Brain (organoid and tissue), 16 donors: ENCODE measurements at places on chromosomes 4 and X.

- DNase-seq: no peak
These were observed 68.8 kb downstream of the PCDH18 start for GRCh38 chr4:137463377-137464003.

- DNase-seq: no peak
These were observed 251.2 kb downstream of the CFAP299 start for GRCh38 chr4:80586716-80587115.

DNA sequence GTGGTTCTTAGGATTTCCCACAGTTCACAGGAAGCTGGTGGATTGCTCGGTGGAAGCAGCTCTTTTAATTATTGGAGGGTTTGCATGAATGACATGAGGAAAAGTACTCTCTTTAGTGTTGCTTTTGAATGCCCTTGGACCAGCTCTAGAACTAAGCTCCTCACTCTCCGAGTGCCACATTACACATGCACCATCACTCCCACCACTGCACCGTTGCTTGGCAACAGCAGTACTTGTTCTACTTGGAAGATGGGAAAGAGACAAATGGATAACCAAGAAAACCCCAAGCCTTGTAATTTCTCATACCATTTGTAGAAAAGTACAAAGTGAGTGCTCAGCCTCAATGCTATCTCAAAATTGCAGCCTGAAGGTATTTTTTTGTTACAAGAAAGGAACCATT is 620.2 kb upstream of the BOD1L1 start:
- peak; percentile 91 for DNase-seq

- no peak for DNase-seq
These were observed 5.1 kb upstream of the CENPC start for GRCh38 chr4:67550451-67550850.

GRCh38 chr4:121706595-121707021 is 9.8 kb upstream of the ANXA5 start:
- DNase-seq: no peak

DNA sequence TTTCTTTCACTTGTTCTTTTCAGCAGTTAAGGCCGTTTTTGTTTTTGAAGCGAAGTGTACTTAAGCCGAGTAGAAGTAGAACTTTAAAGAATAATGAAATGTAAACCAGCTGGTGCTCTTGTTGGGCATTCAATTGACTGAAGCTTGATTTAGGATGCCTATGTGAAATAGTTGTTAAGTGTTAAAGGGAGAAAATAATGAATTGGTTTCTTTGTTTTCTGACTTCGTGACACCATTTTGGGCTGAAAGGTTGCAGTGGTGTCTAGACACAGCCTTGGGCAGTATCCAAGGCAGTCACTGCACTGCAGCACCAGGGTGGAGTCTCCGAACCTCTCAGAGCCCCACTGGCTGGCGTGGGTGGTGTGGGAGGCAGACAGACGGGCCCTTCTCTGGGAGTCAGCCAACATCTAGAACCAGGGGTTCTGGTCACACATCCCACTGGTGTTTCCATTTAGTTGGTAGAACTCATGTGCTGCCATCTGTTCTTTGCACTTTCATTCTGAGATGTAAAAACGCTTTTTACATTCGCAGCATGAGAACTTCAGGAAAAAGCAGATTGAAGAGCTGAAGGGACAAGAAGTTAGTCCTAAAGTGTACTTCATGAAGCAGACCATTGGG is 3.5 kb downstream of the UCHL1 start:
- peak; percentile 51 for DNase-seq

DNA sequence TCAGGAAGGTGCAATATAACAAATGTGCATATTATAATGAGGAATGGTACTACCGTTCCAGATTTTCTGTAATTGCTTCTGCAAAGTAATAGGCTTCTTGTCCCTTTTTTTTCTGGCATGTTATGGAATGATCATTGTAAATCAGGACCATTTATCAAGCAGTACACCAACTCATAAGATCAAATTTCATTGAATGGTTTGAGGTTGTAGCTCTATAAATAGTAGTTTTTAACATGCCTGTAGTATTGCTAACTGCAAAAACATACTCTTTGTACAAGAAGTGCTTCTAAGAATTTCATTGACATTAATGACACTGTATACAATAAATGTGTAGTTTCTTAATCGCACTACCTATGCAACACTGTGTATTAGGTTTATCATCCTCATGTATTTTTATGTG is 12.6 kb downstream of the IBSP start:
- DNase-seq: no peak

GRCh38 chrX:5163663-5164062 is 1065.0 kb downstream of the NLGN4X start:
- no peak for DNase-seq

- no peak for DNase-seq
These were observed 36.2 kb upstream of the ATP6AP2 start for GRCh38 chrX:40544343-40545266.

GRCh38 chrX:43269201-43269600 is 386.9 kb upstream of the MAOA start:
- no peak for DNase-seq

GRCh38 chrX:129925305-129926092 is 19.5 kb downstream of the UTP14A start:
- peak; percentile 90 for DNase-seq

- no peak for DNase-seq
These were observed 73.2 kb downstream of the HAUS3 start for GRCh38 chr4:2168469-2169319.

DNA sequence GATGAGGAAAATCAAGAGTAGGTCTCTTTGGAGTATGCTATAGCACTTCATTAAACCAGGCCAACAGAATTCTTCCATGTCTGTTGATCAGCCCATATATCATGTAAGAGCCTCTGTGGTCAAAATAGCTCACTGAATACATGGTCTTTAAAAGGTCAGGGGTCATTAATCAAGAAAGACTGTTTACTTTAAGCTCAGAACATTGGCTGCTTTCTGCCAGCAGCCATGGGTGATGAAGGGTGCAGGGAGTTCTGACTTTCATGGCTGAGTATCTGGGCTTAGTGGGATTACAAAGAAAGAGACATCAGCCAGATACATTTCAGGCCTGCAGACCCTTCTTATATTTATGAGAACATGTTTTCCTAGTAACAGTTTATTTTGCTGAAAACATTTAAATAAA is 7.1 kb upstream of the C4orf54 start:
- no peak for DNase-seq

GRCh38 chr4:146004730-146005129 is 66.1 kb upstream of the ZNF827 start:
- DNase-seq: no peak

DNA sequence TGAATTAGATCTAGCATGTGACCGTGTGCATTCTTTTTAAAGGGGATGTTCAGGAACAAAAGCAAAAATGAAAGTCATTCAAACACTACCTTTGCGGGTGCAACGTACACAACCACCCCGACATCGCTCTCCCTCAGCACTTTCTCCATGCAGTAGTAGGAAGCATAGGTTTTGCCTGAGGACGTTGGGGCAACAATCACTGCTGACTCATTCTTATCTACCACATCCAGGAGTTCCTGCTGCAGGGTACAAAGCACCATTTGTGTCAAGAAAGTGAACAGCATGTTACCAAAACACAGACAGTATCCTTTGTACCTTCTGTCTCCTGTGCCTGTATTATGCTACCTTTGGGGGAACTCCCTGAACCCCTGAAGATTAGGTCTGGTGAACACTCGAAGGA is 58.6 kb downstream of the DDX60L start:
- no peak for DNase-seq

GRCh38 chr4:95102162-95102790 is 344.5 kb downstream of the BMPR1B start:
- peak; percentile 90 for DNase-seq

DNA sequence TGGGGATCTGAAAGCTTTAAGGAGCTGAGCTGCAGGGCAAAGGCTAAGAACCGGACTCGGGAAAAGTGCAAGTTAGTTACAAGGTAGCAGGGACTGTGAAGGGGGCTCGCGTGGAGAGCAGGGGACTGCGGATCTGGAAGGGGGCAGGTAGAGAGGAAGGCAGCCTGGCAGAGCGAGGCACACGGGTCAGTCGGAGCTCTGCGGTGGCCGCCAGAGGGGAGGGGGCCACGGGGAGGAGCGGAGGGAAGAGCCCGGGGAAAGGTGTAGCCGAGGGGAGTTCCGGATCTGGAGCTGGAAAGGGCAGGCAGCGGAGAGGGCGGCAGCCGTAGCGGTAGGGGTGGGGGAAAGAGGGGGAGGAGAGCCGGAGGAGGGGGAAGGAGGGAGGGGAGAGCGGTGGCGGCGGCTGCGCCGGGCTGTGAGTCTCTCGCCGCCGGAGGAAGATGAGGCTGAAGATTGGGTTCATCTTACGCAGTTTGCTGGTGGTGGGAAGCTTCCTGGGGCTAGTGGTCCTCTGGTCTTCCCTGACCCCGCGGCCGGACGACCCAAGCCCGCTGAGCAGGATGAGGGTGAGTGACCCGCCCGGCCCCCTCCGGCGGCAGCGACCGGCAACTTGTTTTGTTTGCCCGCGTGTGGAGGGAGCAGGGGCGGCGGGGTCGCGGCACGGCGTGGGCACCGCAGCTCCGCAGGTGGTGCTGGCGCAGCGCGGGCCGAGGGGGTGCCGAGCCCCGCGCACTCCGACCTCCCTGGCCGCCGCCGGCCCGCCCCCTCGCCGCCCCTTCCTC is at the start of gene GALNT7:
GALNT7 (plus strand) TSS at position 416 of the 782 bp plus-strand sequence; CDS start at position 441, 25 bp downstream.
- DNase-seq: peak; percentile 62

DNA sequence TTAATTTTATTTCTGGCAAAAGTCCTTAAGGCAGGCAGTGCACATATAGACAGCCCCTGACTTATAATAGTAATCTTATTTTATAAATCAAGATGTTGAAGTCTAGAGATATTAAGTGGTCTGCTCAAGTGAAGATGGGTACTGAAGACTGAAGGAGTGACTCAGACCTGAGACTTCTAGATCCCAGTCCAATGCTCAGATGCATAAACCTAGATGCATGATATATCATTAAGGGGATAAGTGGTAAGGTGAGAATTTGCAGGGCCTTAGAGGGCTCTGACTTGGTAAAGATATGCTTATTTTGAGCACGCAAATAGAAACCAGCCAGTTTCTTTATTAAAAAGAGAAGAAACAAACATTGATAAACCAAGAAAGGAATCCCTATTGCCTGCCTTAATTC is 42.9 kb downstream of the SLC9A7 start:
- no peak for DNase-seq

GRCh38 chrX:152917656-152918579 is 20.1 kb downstream of the ZNF185 start:
- no peak for DNase-seq

- DNase-seq: no peak
These were observed 70.4 kb downstream of the FBXL5 start for GRCh38 chr4:15584785-15585184.

- DNase-seq: no peak
These were observed 13.6 kb upstream of the FREM3 start for GRCh38 chr4:143713955-143714625.

GRCh38 chrX:130485870-130486269 is 84.1 kb downstream of the RBMX2 start:
- no peak for DNase-seq

DNA sequence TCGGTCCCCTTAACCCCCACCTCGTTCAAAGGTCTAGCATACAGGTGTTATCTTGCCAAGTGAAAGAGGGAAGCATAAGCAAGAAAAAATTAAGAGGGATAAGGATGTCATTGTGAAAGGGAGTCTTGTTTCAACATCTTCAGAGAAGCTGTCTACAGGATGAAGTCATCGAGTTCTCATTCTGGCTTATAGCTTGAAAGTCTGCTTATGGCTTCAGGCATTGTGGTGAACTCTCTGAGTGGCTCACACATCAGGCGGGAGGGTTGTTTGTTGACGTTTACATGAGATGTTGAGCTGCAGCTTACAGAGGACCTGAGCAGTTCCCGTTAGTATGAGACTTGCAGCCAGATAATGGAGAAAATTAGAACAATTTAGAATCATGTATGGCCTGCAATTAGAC is 16.6 kb downstream of the MAGEA9B start:
- DNase-seq: no peak

DNA sequence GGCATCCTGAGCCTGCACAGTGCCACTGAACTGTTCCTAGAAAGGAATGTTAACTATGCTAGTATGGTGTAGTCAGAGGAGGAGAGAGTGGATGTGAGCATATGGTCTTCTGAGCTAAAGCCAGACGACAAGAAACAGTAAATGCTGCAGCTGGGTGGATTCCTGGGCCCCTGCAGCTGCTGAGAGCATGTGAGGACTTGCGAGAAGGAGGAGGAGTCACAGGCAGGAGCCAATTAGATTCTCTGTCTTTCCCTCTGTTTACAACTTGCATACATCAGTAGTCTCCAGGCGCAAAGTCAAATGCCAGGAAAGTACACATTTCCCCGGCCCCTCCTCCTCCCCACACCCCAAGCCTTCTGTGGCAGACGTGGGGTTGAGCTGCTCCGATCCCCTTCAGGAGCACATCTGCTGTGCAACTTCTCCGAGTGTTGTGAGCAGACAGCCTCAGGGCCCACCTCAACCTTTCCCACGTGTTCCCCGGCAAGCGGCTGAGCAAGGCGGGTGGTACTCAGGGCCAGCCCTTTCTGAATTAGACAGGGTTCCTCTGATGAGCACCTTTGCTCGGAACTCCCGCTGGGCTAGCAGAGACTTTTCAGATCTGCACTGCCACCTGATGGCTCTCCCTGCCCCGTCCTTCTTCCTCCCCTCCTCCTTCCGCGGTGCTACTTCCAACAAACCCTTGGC is 108.7 kb upstream of the ATP6AP2 start:
- DNase-seq: peak; percentile 56

DNA sequence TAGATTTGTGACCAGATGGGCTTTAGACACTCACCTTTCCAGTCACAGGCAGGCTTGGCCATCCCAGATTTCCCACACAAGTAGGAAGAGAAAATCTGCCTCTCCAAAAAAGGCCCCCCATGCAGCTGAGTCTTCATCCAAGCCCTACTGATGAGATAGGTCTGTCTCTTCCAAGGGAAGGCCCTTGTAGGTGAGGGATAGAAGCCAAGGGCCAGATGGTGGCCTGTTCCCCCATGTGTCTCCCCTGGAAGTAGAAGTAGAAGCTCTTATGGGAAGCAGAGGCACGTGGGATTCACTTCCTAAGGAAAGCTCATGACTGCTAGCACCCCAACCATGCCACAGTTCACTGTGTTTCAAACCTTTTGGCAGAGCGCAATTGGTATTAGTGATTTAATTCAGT is 81.5 kb downstream of the REPS2 start:
- DNase-seq: no peak

- peak; percentile 80 for DNase-seq
These were observed at the start of gene CNOT6L for GRCh38 chr4:77818602-77819403. CNOT6L (minus strand) TSS chr4:77819368; CDS start chr4:77819308, 60 bp downstream.

GRCh38 chr4:142579443-142579842 is 266.7 kb downstream of the INPP4B start:
- no peak for DNase-seq

DNA sequence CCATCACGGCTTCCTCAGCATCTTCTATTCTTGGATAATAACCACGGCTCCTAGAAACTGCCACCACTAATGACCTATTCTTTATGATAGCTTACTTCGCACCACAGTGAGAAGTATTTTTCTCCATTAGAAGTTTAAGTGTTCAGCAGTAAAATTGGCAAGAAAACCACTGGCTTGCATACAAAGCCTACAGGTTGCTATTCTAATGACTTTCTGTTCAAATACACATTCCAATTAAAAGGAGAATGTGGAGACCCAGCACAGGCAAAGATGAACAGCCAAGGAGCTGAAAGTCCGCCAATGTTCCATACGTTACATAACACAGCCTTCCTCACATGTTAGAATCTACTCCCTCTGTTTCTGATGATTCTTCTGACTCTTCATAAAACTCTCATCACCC is 875.0 kb upstream of the PRKX start:
- no peak for DNase-seq
